ENCODE measurements at places on chromosomes 5 and 9. TPM values are rescaled to one million over a fixed set of nuclear protein-coding genes. Genes with fewer than 3 reads are reported as not detected.

DNA sequence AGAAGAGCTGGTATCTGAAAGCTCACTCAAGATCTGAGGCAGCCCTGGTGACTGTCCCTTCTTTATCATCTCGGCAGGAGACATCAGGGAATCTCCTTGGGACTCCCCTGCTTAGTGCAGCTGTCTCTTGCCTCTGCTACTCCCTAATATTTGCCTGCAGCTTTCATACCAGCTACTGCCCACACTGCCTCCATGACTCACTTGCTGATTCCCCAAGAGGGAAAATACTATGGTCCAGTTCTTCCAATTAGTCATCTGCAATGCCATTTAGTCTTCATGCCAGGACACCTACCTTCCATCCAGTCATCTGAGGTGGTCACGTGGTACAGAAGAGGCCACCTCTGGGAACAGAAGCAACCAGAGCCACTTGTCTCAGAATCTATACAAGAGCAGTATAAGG lies 270.8 kb downstream of the NTRK2 start:
- H3K36me3 ChIP-seq: no peaks in the 10 kb centered on the region
- H3K27me3 ChIP-seq: no peaks in the 10 kb centered on the region
- H3K4me3 ChIP-seq: no peak overlapping the region
- no peak overlapping the region for H3K27ac ChIP-seq
- H3K4me1 ChIP-seq: no peaks in the 10 kb centered on the region

DNA sequence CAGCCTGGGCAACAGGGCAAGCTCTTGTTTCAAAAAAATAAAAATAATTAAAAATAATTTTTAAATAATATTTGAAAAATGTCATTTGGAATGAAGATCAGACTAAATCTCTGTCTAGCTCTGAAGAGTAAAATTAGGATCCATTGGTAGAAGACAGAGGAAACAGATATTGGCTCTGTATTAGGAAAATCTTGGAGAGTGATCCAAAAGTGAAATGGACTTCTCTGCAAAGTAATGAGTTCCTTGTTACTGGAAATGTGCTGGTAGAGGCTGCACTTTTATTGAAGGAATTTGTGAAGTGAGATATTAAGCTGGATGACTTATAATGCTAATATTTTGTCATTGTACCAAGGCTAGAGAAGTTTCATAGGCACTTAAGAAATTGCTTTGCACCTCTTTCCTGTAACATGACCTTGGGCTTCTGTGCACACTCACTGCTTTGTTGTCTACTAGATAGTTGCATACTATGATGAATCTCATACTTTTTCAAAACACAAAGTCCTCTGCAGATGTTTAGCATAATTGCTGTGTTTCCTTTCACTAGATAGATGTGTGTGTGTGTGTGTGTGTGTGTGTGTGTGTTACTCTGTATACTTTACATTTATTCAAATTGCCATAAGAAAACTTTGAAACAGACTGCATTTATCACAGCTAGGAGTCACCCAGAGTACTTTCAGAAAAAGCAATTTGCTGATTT lies 13.1 kb downstream of the THBS4 start:
- no peaks in the 10 kb centered on the region for H3K36me3 ChIP-seq
- H3K4me3 ChIP-seq: no peak overlapping the region
- no peaks in the 10 kb centered on the region for H3K27me3 ChIP-seq
- DNase-seq: no peak
- H3K4me1 ChIP-seq: no peaks in the 10 kb centered on the region
- H3K27ac ChIP-seq: no peak overlapping the region

DNA sequence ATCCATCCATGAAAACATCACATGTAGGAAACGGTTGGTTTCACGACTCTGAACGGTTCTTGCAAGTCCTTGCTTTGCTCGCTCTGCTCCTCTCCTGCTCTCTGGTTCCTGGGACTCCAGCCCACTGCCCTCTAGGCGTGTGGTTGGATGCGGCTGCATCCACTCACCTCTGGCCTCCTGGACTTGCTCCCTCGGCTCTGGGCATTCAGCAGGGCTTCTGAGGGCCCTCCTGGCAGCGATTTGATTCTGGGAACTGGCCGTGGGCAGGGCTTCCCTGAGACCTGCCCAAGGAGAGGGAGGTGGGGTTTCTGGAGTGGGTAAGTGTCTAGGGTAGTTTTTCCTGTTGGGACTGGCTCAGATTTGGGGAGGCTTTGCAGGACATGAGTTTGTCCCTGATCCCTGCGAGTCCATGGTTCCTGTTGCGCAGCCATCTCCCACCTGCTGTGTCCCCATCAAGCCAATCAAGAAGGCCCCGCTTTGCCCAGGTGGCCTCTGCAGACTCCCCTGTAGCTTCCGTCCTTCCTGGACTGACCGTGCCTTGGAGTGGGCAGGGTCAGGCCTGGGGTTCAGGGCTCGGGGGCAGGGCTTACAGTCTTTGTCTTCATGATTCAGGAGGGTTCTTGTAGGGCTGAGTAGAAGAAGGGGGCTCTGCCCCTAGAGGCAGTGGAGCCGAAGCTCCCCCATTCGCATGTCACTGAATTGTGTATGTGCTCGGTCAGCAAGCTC lies 192.3 kb downstream of the CACNA1B start:
- H3K27ac ChIP-seq: no peak overlapping the region
- H3K36me3 ChIP-seq: no peaks in the 10 kb centered on the region
- no peaks in the 10 kb centered on the region for H3K4me1 ChIP-seq
- H3K4me3 ChIP-seq: no peak overlapping the region

- H3K4me3 ChIP-seq: no peak overlapping the region
- no peaks in the 10 kb centered on the region for H3K36me3 ChIP-seq
- no peak for DNase-seq
- no peak overlapping the region for H3K27ac ChIP-seq
- H3K4me1 ChIP-seq: peaks cover 3% of the 10 kb centered on the region
These were observed 490.2 kb downstream of the TLE4 start for GRCh38 chr9:80061940-80062339.

DNA sequence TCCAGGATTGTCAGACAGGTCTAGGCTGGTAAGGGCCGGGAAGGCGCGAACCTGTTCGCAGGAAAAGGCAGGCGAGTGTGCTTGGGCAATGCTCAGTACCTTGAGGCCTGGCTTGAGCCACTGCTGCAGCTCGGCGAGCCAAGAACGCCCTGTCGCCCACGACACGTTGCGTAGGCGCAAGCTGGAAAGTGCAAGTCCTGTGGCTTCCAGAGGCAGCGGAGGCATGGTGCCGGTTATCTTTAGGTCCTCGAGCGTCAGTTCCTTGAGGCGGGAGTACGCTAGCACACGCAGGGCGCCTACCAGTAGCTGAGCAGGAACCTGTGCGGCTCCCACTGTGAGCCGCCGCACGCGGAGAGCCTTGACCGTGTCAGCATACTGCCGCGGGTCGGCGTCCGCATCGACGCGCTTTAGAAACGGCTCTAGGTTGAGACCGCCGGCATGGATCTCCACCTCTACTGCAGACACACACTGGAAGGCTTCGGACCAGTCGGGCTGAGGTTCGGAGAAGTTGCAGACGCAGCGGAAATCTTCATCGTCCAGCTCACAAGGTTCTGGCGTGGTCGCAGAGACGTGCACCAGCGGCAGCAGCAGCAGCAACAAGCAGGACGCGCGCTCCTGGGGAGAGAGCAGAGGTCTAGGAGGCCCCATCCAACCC lies 482 bp downstream of the CD14 start:
- H3K4me1 ChIP-seq: peaks cover 2% of the 10 kb centered on the region
- no peaks in the 10 kb centered on the region for H3K36me3 ChIP-seq
- peak overlapping the region; percentile 46 for H3K4me3 ChIP-seq
- peak; percentile 60 for DNase-seq
- no peaks in the 10 kb centered on the region for H3K27me3 ChIP-seq
- peak overlapping the region; percentile 61 for H3K27ac ChIP-seq

- peak; percentile 59 for DNase-seq
- H3K27ac ChIP-seq: no peak overlapping the region
- peaks cover 9% of the 10 kb centered on the region for H3K4me1 ChIP-seq
- H3K36me3 ChIP-seq: no peaks in the 10 kb centered on the region
These were observed 68.1 kb upstream of the ERCC6L2 start for GRCh38 chr9:95807326-95807947.

DNA sequence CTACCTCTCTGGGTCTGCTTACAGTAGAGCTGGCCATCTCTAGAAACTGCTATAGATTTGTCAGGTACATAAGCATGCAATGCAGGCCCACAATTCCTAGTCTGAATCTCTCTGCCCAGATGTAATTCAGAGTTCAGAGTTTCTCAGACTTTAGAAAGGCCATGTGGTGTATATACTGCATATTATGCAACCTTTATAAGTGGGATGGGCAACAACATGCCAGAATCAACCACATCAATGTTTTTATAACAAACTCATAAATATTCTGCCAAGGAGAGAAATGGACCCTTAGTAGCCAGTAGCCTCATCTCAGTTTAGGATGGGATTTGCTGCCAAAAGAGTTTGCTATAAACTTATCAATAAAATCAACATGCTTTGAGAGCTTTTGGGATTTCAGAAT lies 78.8 kb downstream of the SLC1A1 start:
- H3K4me1 ChIP-seq: no peaks in the 10 kb centered on the region
- no peaks in the 10 kb centered on the region for H3K36me3 ChIP-seq
- H3K4me3 ChIP-seq: no peak overlapping the region
- DNase-seq: no peak
- H3K27me3 ChIP-seq: no peaks in the 10 kb centered on the region

- no peak overlapping the region for H3K4me3 ChIP-seq
- no peaks in the 10 kb centered on the region for H3K27me3 ChIP-seq
- H3K4me1 ChIP-seq: no peaks in the 10 kb centered on the region
- no peak for DNase-seq
These were observed 134.8 kb upstream of the CD180 start for GRCh38 chr5:67331296-67331925.

DNA sequence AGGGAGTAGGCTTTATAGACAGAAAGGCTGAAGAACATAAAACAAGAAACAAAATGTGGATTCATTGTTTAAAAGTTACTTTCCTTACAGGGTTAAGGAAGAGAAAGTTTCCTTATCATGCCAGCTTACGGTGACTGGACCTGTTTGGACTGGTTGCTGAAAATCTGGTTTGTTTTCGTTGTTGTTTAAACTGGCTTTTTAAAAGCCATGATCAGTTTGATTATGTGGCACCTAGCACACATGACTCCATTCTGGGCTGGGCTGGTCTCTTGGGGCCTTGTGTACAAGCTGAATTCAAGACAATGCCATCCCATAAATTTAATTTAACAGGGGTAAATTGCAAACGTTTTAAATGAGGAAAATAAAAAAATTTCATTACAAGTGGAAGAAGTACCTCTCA lies 18.4 kb upstream of the ZNF474 start:
- H3K27me3 ChIP-seq: no peaks in the 10 kb centered on the region
- no peaks in the 10 kb centered on the region for H3K36me3 ChIP-seq
- H3K4me3 ChIP-seq: no peak overlapping the region
- no peak for DNase-seq
- no peaks in the 10 kb centered on the region for H3K4me1 ChIP-seq

- H3K27ac ChIP-seq: no peak overlapping the region
- H3K4me1 ChIP-seq: no peaks in the 10 kb centered on the region
- no peak for DNase-seq
- no peaks in the 10 kb centered on the region for H3K27me3 ChIP-seq
These were observed 17.8 kb downstream of the ACSL6 start for GRCh38 chr5:131993676-131994075.

DNA sequence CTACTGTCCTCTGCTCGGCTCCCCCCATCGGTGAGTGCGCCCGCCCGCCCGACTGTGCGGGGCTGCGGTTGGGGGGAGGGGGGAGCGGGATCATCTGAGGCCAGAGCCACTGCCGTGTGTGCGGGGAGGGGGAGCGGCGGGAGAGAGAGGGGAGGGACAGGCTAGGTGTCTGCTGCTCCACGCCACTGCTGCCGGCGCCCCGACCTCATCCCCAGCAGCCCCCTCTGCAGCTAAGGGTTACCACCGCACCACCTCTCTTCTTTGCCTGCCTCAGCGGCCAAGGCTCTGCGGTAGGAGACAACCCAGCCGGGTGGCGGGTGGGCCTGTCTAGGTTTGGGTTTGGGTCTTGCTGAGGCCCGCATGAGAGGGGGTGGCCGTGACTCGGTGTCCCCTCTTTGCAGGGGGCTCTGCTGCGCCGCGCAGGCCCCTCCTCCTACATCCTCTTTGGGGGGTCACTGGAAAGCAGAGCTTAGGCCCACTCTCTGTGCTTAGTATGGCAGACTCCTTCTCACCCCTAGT lies 670 bp upstream of the PURA start:
- peak; percentile 21 for DNase-seq
- no peaks in the 10 kb centered on the region for H3K27me3 ChIP-seq
- peak overlapping the region; percentile 67 for H3K4me3 ChIP-seq
- H3K36me3 ChIP-seq: no peaks in the 10 kb centered on the region
- peaks cover 19% of the 10 kb centered on the region for H3K4me1 ChIP-seq
- H3K27ac ChIP-seq: peak overlapping the region; percentile 82

GRCh38 chr9:89179540-89179894 lies 899 bp upstream of the SHC3 start:
- no peak for DNase-seq
- no peak overlapping the region for H3K27ac ChIP-seq
- no peaks in the 10 kb centered on the region for H3K27me3 ChIP-seq

DNA sequence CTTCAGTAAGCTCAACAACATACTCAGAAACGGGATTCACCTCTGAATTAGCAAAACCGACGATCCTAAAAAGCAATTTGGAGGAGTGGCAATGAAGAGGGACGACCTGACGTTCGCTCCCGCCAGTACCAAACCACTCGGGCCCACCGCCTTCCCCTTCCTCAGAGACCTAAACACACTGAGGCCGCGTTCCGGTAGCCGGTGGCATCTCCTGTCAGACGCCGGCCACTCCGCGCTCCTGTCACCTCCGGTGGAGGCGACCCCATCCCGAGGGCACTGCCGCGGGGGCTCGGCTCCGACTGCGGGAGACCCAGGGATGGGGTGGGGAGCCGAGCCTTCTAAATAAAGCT lies 617 bp downstream of the PPP6C start:
- peak overlapping the region; percentile 97 for H3K4me3 ChIP-seq
- H3K27ac ChIP-seq: peak overlapping the region; percentile 75
- peaks cover 8% of the 10 kb centered on the region for H3K4me1 ChIP-seq
- no peak for DNase-seq
- no peaks in the 10 kb centered on the region for H3K27me3 ChIP-seq

The RNF208 gene
- total RNA-seq: 3.1 TPM

The PRDM9 gene
- total RNA-seq: not detected

The ANKRD34B gene
- total RNA-seq: not detected

The PCDHB10 gene
- total RNA-seq: 2.9 TPM

The JADE2 gene
- 80.5 TPM for total RNA-seq

The TENT4A gene
- total RNA-seq: 28.4 TPM

The GABRB2 gene
- 0.35 TPM for total RNA-seq

The ARID3C gene
- not detected for total RNA-seq

The PCDHGA5 gene
- total RNA-seq: 7.2 TPM

The PCDHGA9 gene
- total RNA-seq: 10.6 TPM
